ENCODE measurements at places on chromosomes 6 and 20.

DNA sequence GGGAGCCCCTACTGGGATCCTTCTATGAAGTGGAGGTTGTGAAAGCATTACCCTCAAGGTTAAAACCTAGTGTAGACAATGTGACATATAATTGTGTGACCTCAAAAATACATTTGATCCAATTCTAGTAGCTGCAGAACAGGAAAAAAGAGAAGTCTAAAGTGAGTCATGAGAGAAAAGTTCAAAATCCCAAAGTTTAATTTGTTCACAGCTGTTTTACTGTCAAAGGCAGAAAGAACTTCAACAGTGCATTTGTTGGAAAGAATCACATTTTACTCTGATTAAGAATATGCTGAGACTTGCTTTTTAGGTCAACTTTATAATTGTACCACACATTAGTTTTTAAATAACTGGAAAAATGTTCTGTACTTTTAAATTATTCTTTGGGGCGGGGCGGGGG, 1027.4 kb upstream of the FLRT3 start:
- DNase-seq = no peak

- no peak for DNase-seq
Observed at GRCh38 chr6:158860279-158860865, 41.2 kb upstream of the EZR start.

DNA sequence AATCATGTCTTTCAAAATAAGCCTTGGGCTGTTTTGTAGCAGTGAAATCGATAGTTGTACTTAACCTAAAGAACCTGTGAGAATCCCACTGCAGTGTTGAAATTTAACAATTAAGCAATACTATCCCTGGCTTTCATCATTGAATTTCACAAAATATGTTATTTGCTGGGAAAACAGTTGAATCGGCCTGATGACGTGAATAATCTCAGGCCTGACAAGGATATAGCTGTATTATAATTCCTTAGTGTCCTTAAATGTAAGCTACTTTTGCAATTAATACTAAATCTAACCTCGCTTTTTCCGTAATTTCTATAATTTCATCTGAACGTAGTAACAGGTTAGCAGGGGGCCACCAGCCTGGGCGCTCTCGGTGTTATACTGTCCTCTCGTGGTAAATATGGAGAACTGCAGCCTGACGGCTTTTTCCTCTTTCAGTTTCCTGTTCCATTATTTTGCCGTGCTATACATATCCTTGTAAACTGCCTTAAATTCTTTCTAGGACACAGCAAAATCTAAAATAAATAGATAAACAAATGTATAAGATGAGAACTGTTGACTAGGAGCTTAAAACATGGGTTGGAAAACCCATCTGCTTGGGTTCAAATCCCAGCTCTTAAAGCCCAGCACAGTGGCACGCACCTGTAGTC, 24.0 kb downstream of the MTFR2 start:
- peak; percentile 42 for DNase-seq

DNA sequence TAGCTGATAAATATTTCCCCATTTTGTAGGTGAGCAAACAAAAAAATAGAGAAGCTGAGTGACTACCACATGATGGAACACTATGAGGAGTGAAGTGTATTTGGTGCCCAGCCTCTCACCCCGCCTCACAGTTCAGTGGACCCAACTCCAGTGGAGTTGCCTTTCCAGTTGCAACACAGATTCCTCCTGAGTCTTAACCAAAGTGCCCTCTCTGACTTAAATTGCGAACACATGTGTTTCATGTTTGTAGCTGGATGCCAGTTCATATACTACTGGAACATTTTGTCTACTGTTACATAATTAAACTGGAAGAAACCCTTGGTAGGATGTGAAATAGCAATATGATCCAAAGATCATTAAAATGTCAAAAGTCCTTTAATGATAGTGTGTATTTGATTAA, 448.9 kb downstream of the COL12A1 start:
- DNase-seq = no peak

DNA sequence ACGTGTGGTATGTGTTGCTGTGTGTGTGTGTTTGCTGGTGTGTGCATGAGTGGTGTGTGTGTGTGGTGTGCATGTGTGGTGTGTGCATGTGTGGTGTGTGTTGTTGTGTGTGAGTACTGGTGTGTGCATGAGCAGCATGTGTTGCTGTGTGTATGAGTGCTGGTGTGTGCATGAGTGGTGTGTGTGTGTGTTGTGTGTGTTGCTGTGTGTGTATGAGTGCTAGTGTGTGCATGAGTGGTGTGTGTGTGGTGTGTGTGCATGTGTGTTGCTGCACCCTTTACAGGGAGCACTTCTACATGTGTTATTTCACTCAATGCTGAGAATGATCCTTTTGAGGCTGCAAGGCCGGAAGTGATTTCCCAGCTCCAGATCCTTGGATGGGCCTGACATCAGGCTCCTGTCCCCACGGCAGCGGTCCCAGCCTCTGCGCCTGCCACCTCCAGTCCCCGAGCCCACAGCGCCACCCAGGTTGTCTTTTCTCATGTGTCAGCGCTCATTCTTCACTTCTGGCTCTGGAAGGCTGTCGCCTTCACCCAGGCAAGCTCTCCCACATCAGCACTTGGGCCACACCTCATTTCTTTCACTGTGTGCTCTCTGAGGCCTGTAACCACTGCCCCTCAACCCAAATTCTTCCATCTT, 2.6 kb downstream of the NPEPL1 start:
- no peak for DNase-seq

GRCh38 chr6:159676890-159677505, 16.0 kb downstream of the SOD2 start:
- DNase-seq = no peak

DNA sequence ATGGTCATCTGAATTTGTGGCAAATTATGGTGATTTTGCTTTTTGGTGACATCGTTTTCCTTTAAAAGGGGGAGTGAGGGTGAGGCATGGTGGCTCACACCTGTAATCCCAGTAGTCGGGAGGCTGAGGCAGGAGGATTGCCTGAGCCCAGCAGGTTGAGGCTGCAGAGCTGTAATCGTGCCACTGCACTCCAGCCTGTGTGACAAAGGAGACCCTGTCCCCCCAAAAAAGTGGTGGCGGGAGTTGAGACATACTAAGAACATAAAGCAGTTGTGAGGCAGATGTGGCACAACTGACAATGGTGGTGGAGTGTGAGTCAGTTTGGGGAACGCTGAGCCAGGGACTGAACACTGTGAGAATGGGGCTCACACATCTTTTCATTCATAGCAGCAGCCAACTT, 45.5 kb downstream of the ADNP start:
- DNase-seq = no peak

DNA sequence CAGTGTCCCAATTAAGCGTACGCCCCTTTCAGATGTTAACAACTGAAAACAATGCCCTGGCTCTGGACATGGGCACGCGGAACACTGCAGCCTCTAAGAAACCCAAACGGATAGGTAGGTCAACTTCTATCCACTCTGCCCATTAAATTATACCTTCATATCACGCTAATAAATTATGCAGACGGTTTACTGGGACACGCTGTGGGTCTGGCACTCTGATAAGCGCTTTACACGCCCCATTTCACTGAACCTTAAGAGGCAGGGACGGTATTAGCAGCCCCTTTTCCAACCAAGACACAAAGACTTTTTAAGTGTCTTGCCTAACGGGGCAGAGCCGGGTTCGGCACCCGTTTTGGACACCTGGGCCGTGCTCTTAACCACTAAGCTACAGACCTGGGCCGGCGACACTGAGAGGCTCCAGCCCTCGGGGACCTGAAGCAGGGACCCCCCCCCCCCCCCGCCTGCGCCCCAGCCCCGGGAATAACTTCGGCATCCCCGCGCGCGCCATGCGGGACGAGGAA, 744 bp downstream of the STAU1 start:
- no peak for DNase-seq

GRCh38 chr6:100999034-100999597, 118.0 kb upstream of the ASCC3 start:
- no peak for DNase-seq

DNA sequence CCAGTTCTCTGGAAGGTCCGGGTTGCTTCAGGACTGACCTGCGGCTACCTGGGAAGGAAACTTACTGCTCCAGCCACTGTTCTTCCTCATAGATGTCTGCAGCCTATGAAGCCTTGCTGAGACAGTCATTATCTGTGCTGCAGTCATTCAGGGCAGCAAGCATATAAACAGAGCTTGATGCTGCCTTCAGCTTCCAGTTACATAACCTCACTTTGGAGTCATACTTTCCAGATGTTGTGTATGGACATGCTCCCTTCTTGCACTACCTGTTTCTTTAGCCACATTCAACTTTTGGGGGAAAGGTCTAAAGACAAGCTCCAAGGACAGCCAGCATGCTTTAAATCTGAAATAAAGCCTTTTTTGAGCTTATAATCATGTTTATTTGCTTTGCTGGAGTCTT, 98.1 kb downstream of the SLC24A3 start:
- no peak for DNase-seq

GRCh38 chr20:20003031-20003954, 13.9 kb upstream of the NAA20 start:
- DNase-seq = no peak

DNA sequence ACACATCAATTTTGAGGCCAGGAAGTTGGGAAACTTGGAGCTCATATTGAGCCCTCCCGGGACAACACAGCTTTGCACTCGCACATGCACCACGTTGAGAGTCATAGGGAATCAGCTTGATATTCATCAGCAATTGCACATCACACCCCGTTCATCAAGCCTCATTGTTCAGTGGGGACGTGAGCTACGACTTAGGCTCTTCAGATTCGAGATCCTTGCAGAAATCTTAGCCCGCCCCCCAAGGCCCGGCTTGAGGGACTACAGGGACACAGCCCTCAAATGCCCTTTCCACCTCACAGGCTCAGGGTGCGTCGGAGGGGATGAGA, 93.0 kb upstream of the MAFB start:
- no peak for DNase-seq

DNA sequence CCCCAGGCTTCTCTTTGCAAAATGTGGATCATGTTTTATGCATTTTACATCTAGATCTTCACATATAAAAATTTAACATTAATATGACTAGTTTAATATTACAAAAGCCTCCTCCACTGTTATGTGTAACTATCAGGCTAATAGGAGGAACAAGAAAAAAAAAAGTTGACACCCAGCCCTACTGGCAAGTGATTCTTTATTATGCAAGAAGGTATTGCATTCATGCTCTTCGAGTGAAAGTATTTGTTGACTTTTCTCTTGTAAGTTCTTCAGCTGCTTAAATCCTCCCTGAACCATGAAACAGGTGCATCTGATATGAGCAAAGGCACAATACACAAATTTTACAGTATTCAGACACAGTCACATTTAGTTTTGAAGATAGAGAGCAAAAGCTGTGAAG, 716 bp upstream of the HLA-DQB2 start:
- DNase-seq = no peak

DNA sequence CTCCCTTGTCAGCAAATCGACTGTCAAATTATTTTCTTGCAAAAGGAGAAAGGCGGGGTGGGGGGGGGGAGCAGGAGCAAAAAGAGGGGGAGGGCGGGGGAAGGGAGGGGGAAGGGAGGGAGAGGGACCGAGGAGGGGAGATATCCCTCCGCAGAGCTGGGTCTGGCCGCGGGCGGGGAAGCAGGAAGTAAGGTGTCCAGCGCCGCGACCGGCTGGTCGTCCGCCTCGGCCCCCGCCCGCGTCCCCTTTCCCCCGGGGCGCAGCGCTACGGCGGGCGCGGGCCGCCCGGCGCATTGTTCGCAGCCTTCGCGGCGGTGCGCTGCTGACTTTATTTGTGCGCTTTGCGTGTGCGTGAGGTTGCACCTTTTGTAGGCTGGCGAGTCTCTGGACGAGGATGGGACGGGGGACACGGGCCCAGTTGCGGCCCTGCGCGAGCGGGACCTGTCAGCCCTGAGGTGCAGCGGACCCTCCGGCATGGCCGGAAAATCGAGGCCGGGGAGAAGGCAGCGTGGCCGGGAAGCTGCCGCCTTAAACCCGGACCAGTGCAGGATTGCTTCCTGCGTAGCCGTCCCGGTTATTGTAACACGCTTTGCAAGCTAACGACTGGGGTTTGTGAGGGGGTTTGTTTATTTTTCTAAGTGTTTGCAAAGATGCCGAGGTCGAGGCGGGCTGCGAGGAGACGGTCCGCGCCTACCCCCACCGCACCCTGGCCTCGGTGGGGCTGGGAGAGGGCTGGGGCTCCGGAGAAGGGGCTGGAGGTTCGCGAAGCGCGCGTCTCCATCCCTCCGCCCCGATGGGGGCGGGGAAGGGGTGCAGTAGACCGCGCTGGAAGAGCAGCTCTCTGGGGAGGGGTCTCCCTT, 675 bp upstream of the TRERF1 start:
- peak; percentile 59 for DNase-seq

- DNase-seq = peak; percentile 46
Observed at GRCh38 chr6:69835414-69836179, 30.8 kb upstream of the COL19A1 start.

GRCh38 chr6:124524491-124525200, 437.6 kb upstream of the RNF217 start:
- no peak for DNase-seq

- no peak for DNase-seq
Observed at GRCh38 chr6:46058951-46059350, 43.3 kb upstream of the CLIC5 start.

- DNase-seq = no peak
Observed at GRCh38 chr20:30594112-30594511, 663.4 kb upstream of the DEFB115 start.

DNA sequence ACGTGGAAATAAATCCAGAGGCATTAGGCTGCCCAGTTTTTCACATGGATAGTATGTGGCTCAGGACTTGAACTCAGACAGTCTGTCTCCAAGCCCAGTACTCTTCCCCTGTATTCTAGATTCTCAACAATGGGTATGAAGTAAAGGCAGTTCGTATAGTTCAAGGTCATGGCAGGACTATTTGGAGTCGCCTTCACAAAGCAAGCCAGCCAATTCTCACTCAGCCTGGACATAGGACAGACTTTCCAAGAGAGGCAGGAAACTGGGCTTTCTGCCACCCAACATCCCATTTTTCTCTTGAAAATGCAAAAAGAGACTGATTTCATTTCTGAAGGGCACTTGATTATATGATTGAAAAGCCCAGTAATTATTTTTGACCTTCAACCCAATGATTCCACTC, 111.0 kb downstream of the EDN1 start:
- DNase-seq = no peak

DNA sequence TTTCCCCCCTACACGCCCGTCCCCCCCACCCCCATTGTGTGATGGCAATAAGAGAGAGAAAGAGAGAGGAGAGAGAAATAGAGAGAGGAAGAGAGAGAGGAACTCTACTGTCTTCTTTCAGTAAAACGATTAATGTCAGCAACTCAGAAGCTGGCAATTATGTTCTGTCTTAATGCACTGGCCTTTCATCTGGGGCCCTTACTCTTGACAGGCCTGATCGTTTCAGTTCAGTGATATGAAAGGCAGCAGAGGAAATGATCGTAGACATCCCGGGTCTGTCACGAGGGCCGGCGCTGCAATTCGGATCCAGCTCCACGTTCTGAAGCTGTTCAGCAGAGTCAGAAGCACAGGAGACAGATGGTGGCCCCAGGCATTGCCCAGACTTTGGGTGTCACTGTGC, 308.9 kb downstream of the ZNF217 start:
- no peak for DNase-seq

GRCh38 chr6:10518557-10519407, 2.4 kb upstream of the GCNT2 start:
- DNase-seq = peak; percentile 37

DNA sequence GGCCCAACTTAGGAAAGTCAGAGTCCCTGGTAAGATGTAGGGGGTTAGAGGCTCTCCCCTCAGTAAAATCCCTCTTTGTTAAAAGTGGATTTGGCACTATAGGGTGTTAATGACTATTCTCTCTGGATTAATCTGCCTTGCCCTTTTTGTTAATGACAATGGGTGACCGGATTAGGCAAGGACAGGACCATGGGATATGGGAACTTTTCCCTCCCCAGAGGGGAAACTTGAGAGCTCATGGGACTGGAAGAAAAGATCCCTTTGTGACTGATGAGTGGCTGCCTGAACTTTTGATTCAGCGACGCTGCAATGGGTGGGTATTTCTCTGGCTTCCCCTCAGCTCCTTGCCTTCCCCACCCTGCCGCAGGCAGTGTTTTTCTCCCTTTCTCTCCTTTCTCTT, 12.2 kb upstream of the TAAR9 start:
- no peak for DNase-seq

Data from A172 (cell line).